ENCODE measurements at places on chromosomes 16 and 17. TPM values are rescaled to one million over a fixed set of nuclear protein-coding genes. Genes with fewer than 3 reads are reported as not detected.

The KRTAP1-5 gene
- not detected for total RNA-seq

DNA sequence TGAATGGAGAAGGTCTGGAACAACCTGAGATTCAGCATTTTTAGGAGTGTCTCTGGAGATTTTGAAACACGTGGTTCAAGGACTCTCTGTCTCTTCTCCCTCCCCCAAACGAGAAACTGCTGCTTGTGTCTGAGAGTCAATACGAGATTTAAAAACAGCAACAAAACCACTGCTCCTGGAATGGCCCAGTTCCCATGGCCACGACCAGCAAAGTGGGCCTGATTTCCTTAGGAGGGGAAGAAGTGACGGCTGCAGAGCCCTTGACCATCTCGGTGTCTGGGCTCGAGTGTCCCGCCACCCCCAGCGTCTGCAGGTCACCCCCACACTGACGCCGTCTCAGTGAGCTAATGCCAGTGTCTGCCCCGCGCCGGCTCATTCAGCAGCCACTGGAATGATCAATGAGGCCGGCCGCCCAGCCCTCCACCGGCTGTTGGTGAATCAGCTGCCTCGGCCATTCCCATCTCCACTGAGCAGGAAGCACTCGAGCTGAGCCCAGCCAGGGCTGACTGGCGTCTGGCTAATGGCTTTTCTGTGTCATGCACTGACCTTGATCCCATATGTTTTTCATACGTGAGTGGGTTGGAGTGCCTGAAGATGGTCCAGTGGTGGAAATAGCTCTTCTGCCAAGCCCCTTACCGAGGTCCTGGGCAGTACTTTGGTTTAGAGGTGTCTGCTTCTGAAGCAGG lies 151.8 kb downstream of the PITPNC1 start:
- DNase-seq, result no peak

The LGALS9B gene
- not detected for total RNA-seq

DNA sequence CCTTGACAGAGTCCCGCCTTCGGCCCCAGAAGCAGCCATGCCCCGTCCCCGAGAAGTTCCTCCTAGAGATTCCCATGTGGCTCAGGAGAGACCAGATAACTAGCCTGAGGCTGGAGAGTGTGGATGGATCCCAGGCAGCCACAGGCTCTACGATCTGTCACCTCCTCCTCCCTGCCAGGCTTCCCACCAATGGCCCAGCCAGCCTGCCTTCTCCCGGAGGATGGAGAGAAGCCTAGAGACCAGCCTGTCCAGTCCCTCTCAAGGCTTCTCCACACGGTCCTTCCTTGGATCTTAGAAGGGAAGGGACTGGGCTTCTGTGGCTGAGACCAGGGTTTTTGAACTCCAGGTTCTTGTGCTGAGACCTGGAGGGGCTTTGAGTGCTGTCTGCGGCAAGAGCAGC lies 1.6 kb upstream of the SMTNL2 start:
- no peak for DNase-seq

The TTYH2 gene
- total RNA-seq, result 2.7 TPM

DNA sequence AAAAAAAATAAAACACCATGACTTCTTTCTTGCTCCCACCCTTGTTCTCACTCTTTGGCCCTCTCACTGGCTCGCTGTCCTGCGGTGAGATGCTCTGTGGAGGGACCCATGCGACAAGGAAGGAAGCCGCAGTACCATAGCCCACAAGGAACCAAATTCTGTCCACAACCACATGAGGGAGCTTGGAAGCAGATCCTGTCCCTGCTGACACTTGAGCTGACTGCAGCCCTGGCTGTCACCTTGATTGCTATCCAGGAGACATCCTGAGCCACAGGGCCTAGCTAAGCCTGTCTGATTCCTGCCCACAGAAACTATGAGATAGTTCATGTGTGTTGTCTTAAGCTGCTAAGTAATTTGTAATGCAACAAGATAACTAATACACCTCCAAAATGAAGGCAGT lies 4.8 kb upstream of the MT2A start:
- peak; percentile 45 for DNase-seq

The CCL17 gene
- total RNA-seq, result 1.2 TPM

The GPR142 gene
- total RNA-seq, result not detected

The CACNG4 gene
- total RNA-seq, result not detected

DNA sequence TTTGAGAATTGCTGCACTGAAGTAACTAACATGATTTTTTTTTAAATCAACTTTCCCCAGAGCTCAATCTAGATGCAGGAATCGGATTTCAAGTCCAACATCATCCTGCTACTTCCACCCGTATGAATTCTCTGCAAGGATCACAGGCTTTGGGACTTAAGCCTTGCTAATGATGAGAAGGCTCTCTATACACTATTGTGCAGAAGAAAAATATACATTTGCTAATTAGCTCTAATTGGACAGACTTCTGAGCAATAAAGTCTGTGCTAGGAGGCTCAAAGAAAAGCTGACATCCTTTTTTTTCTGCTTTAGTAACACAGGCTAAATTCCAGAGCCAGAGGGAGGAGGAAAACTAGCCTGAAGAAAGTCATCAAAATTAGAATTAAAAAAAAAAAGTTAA lies 433.6 kb downstream of the PMP22 start:
- DNase-seq, result no peak

The EVPLL gene
- total RNA-seq, result not detected

The HEXIM1 gene
- total RNA-seq, result 27.1 TPM

GRCh38 chr17:36931096-36931696 lies 6.1 kb upstream of the LHX1 start:
- DNase-seq, result no peak

DNA sequence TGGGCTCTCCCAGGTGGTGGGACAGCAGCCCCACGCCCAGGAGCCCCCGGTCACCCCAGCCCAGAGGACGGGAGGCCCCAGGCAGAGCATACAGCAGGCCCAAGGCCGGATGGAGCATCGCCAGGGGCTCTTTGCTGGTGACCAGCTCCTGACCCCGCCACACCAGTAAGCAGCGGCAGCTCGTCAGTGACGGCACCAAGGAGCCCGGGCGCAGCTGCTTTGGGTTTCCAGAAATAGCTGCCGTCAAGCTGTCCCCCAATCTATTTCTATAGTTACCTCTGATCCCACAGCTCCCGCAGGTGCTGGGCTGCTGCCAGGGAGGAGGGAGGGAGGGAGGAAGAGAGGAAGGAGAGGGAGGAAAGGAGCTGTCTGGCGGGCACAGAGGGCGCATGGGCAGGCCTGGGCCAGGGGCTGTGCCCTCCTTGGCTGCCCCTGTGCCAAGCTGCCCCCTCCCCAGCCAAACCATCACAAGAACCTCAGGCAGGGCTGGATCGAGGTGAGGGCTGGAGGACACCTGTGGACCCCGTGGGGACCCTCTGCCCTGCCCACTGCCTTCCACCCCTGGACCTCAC lies 10.8 kb upstream of the RASD1 start:
- DNase-seq, result no peak

The MT1M gene
- not detected for total RNA-seq

The C16orf54 gene
- 22.0 TPM for total RNA-seq

DNA sequence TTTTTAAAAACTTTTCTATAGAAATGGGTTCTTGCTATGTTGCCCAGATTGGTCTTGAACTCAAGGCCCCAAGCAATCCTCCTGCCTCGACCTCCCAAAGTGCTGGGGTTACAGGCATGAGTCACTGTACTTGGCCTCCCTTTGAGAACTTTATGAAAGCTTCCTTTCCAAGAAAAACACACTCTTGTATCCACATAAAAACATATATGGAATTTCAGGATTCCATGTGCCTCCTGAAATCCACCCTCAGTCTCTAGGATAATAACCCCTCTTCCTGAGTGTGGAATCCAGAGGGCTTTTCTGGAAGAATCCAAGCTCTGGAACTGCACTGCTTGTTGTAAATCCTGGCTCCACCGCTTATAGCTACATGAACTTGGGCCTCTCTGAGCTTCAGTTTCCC lies 53.2 kb upstream of the MRTFB start:
- DNase-seq, result no peak

- DNase-seq, result no peak
These were observed 4.4 kb downstream of the BAHCC1 start for GRCh38 chr17:81399481-81400153.

The PPP1R1B gene
- not detected for total RNA-seq

DNA sequence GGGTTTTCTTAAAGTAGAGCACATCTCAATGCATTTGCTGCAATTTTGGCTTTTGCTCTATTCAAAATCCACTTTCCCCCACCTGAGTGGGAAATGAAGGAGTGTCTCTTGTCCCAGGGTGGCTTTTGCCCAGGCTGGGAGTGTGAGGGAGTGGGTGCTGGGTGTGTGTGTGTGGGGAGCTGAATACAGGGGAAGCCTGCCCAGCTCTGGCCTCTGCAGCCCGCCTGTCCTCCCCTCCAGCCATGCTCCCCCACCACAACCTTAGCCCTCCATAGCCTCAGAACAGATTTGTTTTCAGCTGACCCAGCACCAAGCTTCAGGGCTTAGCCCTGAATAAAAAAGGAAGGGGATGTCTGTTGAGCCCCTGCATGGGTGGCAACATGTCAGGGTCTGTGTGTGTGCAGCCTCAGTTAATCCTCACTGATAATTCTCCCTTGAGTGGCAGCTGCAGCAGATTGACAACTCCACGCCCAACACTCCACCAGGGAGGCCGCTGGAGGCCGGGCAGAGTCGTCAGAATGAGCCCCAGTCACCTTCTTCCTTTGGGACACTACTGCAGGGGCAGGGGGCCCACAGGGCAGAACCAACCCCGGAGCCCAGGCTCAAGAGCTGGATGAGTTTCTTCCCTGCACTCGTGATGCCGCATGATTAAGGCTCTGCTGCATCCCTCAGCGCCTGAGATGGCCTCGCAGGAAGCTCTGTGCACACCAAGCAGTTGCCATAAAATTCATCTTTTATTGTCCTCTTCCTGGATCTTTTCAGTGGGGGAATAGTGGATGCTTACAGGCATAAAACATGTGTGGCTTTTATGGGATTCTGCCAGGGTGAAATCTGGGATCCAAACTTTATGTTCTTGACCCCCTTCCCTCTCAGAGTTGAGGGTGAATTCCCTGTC lies 55.0 kb downstream of the SPACA3 start:
- no peak for DNase-seq

The CHMP6 gene
- 19.4 TPM for total RNA-seq

The KRTAP2-3 gene
- total RNA-seq, result not detected

DNA sequence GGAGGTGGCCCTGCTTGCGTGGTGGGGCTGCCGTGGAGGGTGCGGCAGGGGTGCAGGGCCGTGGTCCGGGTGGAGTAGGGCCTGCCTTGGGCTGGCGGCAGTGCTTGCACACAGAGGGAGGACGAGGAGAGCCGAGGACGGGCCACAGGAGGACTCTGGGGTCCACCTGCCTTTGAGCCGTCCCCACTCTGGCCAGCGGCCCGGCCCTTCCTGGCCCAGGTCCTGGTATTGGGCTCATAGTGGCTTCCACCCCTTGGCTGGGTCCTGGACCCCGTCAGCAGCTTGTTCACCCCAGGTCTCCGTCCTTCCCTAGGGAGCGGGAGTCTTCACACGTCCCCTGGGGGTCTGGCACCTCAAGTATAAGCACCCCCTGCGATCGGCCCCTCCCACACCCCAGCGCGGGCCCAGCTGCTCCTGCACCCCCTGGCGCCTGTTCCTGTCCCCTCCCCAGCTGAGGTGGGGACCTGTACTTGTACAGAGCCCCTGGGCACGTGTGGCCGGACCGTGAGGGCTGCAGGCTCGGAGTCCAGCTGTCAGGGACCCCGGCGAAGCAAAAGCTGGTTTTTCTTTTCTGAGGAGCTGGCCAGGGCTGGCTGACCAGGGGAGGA lies 40.1 kb downstream of the SOX8 start:
- DNase-seq, result no peak

GRCh38 chr17:1123393-1123831 lies 56.4 kb downstream of the ABR start:
- DNase-seq, result no peak

DNA sequence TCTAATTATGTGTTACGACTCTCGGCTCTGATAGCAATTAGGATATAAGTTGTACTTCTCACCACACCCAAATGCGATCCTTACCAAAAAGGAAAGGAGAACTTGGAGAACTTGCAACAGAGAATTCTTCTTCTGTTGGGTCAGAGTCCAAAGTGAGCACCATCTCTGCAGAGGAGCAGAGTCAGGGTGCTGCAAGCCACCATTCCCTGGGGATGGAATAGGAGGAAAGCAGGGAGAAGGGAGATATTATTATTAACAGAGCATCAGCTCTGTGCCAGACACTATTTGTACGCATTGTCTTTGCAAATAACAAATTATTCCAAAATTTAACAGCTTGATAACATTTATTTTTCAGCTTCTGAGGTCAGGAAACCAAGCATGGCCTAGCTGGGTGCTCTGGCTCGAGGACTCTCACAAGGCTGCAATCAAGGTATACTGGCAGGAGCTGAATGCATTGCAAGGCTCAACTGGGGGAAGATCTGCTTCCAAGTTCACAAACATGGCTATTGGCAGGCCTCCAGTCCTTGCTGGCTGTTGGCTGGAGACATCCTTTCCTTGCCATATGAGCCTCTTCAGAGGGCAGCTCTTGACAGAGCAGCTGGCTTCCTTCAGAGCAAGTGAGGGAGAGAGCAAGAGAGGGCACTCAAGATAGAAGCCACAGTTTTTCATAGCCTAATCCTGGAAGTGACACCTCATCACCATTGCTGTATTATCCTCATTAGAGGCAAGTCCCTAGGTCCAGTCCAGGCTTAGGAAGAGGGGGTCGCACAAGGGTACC lies 296.2 kb upstream of the CDH5 start:
- no peak for DNase-seq

- DNase-seq, result peak; percentile 58
These were observed 5.1 kb downstream of the CYB5D1 start for GRCh38 chr17:7862692-7863437.

The MYH3 gene
- 3.3 TPM for total RNA-seq

The ZPBP2 gene
- total RNA-seq, result 0.34 TPM

The VPS4A gene
- total RNA-seq, result 28.4 TPM

- no peak for DNase-seq
These were observed 110.3 kb upstream of the CDC42EP4 start for GRCh38 chr17:73422121-73422520.

The ZC3H7A gene
- 74.1 TPM for total RNA-seq

DNA sequence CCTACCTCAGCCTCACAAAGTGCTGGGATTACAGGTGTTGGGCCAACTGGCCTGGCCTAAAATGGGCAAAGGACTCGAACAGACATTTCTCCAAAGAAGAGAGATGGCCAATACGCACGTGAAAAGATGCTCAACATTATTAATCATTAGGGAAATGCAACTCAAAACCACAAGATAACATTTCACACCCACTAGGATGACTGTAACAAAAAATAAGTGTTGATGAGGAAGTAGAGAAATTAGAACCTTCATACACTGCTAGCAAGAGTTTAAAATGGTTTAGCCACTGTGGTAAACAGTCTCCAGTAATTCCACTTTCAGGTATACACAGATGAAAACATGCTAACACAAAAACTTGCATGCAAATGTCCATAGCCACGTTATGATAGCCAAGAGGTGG lies 5.7 kb downstream of the TMED6 start:
- DNase-seq, result no peak

DNA sequence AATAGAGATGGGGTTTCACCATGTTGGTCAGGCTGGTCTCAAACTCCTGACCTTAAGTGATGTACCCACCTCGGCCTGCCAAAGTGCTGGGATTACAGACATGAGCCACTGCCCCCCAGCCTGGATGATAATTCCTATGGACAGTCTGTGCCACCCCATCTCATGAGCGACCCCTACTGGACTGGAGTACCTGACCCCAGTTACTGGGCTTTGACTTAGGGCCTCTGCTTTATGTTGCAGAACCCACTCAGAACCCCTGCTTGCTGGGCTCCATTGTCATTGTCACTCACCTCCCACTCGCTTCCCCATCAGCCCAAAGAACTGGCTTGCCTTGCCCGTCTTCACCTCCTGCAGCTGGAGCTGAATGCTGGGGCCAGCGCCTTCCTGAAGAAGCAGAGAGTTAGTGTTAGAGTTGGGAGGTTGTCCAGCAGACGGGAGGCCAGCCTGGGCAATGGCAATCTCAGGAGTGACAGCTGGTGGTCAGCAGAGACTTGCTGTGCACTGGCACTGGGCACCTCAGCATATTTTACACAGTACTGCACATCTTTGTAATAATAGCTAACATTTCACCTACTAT lies 4.0 kb downstream of the TAC4 start:
- peak; percentile 44 for DNase-seq
